Hematopoietic multipotent progenitor cell (in vitro differentiated cells): ENCODE measurements at places on chromosomes 5 and 9.

DNA sequence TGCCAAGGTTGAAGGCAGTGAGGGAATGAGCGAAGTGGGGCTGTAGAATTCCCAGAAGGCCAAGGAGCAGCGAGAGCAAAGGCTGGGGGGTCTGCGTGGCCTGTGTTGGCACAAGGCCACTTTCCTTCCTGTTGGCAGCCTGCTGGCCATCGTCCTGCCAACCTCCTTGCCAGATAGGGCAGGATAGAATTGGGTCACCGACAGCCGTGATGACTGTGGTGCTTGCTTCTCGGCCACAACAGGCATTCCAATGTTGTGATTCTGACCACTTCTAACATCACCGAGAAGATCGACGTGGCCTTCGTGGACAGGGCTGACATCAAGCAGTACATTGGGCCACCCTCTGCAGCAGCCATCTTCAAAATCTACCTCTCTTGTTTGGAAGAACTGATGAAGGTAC lies 18.9 kb downstream of the TRIP13 start:
- DNase-seq = no peak

GRCh38 chr5:169411786-169412430 lies 111.0 kb upstream of the SLIT3 start:
- no peak for DNase-seq

GRCh38 chr5:87347272-87347671 lies 65.5 kb downstream of the CCNH start:
- DNase-seq = no peak

GRCh38 chr5:156181656-156182055 lies 145.3 kb upstream of the SGCD start:
- no peak for DNase-seq

DNA sequence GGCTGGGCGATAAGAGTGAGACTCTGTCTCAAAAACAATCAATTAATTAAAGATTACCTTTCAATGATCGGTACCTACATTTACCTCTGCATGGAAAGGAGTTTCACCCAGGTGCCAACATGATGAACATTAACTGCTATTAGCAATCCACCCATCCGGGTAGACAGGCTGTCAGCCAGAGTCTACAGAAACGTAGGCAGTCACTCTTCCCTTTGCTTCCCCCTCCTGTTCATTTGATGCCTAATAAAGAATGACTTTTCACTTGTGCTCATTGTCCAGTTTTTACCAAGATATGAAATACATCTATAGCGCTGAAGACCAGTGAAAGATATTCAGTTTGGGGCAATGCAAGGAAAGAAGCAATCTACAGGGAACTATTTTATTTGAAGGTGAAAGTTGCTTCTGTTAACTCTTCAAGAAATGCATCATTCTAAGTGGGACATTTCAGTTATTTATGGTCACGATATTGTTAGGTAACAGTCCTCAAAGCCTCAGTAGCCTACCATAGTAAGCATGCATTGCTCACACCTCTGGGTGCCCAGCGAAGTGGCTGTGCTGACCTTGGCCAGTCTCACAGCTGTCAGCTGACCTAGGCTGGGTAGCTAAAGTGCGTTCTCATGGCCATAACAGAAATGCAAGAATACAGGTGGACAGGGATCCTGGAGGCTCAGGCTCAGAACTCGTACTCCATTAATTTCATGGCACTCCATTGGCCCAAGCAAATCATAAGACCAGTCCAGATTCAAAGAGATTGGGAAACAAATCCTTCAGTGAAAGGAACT lies 87.2 kb upstream of the DMRT1 start:
- no peak for DNase-seq

GRCh38 chr9:88387036-88387551 lies 1.1 kb upstream of the SPIN1 start:
- no peak for DNase-seq

- DNase-seq = no peak
These were observed 33.0 kb downstream of the LMNB1 start for GRCh38 chr5:126809916-126810315.

GRCh38 chr9:38347271-38347671 lies 45.2 kb upstream of the ALDH1B1 start:
- no peak for DNase-seq

GRCh38 chr5:132069561-132069960 lies 4.0 kb upstream of the CSF2 start:
- DNase-seq = no peak

- no peak for DNase-seq
These were observed 7.9 kb downstream of the SLC6A3 start for GRCh38 chr5:1437226-1437829.

GRCh38 chr9:34400275-34400674 lies 23.6 kb upstream of the MYORG start:
- no peak for DNase-seq

DNA sequence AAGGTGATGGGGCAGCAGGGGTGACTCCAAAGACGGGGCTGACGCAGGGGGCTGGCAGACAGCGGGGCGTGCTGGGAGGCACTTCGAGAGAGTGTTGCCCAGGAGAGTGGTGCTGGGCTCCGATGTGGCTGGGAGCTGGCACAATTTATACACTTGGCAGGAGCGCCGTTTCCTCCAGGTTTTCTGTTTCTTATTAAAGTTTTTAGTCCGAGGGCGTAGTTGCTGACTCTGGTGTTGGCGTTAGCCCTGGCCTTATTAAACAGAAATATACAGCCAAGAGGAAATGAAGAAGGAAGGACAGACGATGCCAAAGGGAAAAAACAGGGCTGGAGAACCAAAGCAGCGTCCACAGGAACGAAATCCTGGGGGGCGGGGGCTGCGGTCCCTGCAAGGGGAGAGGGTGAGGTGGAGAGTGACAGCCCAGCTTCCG lies 139.6 kb upstream of the PHYKPL start:
- no peak for DNase-seq

DNA sequence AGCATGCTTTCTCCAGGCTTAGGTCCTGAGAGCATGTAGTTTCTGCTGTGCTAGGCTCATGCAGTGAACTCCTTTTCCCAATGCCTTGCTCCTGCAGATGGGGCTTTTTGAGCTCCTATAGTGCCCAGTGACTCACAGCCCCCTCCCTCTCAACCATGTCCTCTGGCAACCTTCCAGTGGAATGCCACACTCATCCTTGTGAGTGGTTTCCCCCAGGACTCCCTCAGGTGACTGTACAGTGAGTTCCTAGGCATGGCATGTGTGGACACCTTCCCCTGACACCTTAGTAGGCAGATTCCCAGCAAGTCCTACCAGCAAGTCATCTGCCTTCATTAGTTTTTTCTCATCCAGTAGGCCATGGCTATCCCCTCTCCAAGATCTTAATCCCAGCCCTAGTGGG lies 72.4 kb upstream of the CXCL14 start:
- no peak for DNase-seq

GRCh38 chr5:60410427-60410826 lies 289.5 kb downstream of the DEPDC1B start:
- DNase-seq = no peak

DNA sequence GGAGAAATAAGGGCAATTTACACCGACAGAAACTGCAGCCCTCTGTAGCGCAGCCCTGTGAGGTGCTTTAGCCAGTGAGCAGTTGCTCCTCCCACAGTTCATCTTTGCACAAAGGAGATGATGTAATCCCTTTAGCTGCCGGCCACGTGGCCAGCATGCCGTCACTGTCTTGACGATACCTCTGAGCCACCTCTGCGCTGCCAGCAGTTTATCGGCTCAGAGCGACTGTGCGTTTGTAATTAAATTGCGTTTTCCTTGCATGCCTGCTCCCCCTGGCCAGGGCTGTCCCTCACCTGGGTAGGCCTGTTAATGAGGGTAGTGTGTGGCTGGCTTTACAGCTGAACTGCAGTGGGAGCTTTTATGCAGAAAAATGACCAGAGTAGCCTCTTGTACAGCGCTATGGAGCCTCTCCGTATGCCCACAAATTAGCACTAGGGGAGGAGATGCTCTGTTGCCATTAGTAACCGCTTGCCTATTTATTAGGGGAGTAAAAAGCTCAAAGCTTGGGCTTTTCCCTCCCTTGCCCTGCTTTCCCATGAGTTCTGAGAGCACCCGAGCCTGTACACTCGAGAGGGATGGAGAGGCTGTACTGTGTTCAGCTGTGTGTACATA lies 107.0 kb downstream of the TRIO start:
- DNase-seq = no peak

DNA sequence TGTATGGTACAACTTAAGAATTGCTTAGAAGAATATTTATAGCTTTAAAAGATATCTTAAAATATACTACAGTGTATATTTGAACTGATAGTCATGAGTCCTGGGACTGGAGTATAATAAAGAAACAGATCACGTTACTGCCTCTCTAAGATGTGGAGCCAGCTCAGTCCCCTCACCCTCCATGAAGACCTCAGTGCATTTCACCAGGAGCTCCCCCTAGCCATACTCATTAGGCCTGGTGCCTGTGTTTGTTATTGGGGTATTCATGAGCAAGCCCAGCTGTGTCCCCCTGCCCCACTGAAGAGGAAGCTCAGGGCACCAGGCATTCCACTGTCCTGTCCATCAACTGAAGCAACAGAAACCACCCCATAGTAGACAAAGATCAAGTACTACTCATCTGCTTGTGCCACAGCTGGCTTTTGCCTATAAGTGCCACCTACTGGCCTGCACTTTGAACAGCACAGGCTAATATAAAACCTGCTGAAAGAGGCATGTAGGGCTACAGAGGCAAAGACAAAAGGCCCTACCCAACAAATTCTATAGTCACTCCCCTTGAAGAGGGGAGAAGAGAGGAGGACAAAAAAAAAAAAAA lies 850.2 kb upstream of the NUDT12 start:
- DNase-seq = no peak

DNA sequence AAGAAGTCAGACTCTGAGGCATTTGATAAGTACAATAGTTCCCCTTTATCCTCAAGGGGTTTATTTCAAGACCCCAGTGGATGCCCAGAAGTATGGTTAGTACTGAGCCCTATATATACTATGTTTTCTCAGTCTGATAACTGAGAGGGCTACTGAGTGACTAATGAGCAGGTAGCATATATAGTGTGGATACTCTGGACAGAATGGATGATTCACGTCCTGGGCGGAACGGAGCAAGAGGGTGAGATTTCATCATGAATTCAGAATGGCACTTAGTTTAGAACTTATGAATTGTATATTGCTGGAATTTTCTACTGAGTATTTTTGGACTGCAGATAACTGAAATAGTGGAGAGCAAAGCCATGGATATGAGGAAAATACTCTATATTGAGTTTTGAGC lies 457.6 kb downstream of the PLK2 start:
- DNase-seq = no peak

- no peak for DNase-seq
These were observed 385.3 kb upstream of the WWC1 start for GRCh38 chr5:167905919-167906853.

DNA sequence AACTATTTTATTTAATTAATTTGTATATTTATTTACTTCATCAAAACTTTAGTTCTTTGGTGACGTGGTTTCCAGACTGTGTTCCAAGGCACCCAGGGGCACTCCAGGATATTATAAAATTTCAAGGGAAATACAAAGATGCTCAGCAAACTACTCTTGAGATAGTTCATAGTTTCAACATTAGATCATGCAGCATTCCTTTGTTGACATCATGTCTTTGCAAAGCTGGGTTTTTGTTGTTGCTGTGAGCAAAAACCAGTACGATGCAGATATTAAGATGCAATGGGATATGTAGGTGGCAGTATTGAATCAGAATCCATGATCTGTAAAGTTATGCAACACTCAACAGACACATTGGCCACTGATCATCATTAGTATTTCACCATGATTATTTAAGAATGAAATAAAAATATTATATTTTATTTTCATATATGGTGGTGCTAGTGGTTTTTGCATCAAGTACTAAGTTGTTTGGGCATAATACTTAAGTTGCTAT lies 219.7 kb downstream of the ADCY2 start:
- no peak for DNase-seq

DNA sequence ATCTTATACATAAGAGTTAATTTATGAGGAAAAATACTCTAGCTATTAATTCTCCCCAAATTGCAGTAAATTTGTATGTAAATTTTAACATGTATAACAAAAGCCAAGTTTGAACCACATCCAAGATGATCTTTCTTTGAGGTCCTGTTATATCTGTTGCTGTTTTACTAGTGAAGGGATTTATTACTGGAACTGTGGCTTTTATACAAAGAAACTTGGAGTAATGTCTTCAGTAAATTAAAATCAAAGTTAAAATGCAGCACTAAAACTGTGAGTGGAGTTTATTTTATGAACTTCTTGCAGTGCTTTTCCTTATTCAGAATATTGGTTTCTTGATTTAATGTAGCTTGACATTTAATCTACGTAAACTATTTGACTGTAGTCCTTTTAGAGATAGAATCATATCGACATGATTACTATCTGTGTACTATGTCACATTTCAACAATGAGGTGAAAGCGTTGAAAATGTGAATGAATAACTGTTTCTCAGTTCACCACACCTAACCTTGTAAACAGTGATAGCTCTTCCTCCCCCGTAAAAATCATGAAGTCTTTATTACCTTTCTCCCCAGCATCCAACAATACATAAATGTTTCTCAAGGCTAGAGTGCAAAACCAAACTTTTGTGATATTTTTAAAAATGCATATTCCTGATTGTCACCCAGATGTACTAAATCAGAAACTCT lies 53.2 kb upstream of the ISOC1 start:
- DNase-seq = no peak

DNA sequence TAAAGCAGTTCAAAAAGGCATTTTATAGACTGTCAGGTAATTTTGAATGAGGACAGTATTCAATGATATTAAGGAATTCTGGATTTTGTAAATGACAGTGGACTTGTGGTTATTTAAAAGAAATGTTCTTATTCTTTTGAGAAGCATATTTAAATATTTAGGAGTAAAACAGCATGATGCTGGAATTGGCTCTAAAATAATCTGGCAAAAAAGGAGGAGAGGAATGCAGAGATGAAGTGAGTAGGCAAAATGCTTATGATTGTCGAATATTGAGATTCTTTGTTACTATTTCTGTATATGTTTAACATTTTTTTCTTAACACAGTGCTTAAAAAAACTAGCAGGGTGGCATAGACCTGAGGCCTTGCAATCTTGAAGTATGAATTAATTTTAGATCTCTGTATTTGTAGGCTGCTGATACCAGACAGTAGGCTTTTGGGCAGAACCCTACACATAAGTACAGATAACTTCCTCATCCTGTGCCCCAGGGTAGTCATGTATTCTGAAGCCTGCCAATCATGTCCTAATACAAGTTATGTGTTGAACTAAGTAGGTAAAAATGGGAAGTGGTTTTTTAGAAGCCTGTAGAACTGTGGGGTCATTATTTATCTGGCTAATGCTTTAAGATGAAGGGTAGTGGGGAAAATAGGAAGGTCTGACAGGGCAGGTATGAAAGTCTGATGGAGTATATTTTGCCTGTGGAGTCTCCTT lies 9.4 kb downstream of the CD180 start:
- DNase-seq = peak; percentile 58

- peak; percentile 49 for DNase-seq
These were observed 32.2 kb upstream of the PAX5 start for GRCh38 chr9:37066139-37066725.
